Activated naive CD8-positive, alpha-beta T cell treated with anti-CD3 and anti-CD28 coated beads, Interleukin-2, amount 10 ng/mL, durations not matched to agents 7 days and 5 days (primary cell): ENCODE measurements at places on chromosomes 12 and 14. TPM values are rescaled to one million over a fixed set of nuclear protein-coding genes. Genes with fewer than 3 reads are reported as not detected.

GRCh38 chr14:42391146-42391834 is 784.6 kb downstream of the LRFN5 start:
- H3K27me3 ChIP-seq: no peaks in the 10 kb centered on the region
- H3K4me1 ChIP-seq: no peaks in the 10 kb centered on the region
- DNase-seq: no peak

- DNase-seq: no peak
- H3K4me1 ChIP-seq: no peaks in the 10 kb centered on the region
- H3K27me3 ChIP-seq: peaks cover 2% of the 10 kb centered on the region
- no peaks in the 10 kb centered on the region for H3K36me3 ChIP-seq
These were observed 313.9 kb downstream of the NRXN3 start for GRCh38 chr14:78484028-78484427.

- H3K4me1 ChIP-seq: no peaks in the 10 kb centered on the region
- H3K4me3 ChIP-seq: no peak overlapping the region
- H3K27ac ChIP-seq: no peak overlapping the region
- H3K36me3 ChIP-seq: peaks cover 16% of the 10 kb centered on the region
- no peaks in the 10 kb centered on the region for H3K27me3 ChIP-seq
- no peak for DNase-seq
These were observed 7.5 kb upstream of the PRKAG1 start for GRCh38 chr12:49026101-49026500.

DNA sequence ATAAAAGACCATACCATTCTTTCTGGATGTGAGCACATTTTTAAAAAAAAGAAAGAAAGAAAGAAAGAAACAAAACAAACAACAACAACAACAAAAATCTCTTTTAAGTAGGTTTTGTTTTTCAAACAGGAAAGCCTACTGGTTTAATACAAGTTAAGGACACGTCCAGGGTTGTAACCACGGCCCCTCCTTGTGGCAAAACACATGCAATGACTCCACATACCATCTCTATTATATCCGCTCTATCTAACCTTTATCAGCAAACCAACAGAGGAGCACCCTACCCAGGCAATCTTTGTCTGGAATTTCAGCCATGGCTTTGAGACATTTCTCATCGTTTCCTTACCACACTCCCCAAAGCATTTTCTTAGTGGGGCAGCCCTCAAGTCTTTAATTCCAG is 360.5 kb upstream of the TMPO start:
- H3K27ac ChIP-seq: no peak overlapping the region
- DNase-seq: no peak
- H3K4me3 ChIP-seq: no peak overlapping the region
- H3K36me3 ChIP-seq: no peaks in the 10 kb centered on the region
- H3K27me3 ChIP-seq: no peaks in the 10 kb centered on the region
- H3K4me1 ChIP-seq: no peaks in the 10 kb centered on the region

GRCh38 chr12:66288121-66288520 is 14.2 kb upstream of the HELB start:
- peak overlapping the region; percentile 49 for H3K4me3 ChIP-seq
- peak overlapping the region; percentile 77 for H3K27ac ChIP-seq
- peak; percentile 39 for DNase-seq
- H3K27me3 ChIP-seq: peaks cover 2% of the 10 kb centered on the region
- H3K36me3 ChIP-seq: peaks cover 26% of the 10 kb centered on the region

DNA sequence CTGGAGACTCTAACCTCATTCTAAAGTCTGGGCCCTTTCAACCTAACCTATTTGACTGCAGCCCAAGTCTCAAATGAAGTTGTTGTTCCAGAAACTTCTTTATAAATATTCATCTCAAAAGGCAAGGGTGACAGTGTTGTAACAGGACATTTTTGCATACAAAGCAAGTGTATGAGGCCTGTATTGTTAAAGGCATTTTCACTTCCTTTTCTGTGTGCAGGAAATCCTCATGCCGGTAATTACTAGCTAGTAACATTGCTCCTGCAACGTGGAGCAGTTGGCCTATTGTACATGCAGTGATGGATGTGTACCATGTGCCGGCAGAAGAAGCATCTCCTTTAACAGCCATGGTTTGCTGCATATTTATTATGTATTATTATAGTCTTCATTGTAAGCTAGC is 156.5 kb upstream of the RMST start:
- no peaks in the 10 kb centered on the region for H3K4me1 ChIP-seq
- no peak overlapping the region for H3K4me3 ChIP-seq
- peaks cover 3% of the 10 kb centered on the region for H3K27me3 ChIP-seq

The WNT1 gene
- 2.0 TPM for total RNA-seq

The RERG gene
- total RNA-seq: not detected

The NGB gene
- total RNA-seq: not detected

The PTGER2 gene
- total RNA-seq: 115 TPM

The CLEC1B gene
- total RNA-seq: not detected

The NRXN3 gene
- total RNA-seq: not detected
